CD4-positive, alpha-beta T cell treated with Interleukin-1 beta for 1 hour (primary cell): ENCODE measurements at places on chromosomes 7 and 10.

GRCh38 chr7:135164357-135165061 lies 6.0 kb downstream of the CYREN start:
- no peak for DNase-seq

DNA sequence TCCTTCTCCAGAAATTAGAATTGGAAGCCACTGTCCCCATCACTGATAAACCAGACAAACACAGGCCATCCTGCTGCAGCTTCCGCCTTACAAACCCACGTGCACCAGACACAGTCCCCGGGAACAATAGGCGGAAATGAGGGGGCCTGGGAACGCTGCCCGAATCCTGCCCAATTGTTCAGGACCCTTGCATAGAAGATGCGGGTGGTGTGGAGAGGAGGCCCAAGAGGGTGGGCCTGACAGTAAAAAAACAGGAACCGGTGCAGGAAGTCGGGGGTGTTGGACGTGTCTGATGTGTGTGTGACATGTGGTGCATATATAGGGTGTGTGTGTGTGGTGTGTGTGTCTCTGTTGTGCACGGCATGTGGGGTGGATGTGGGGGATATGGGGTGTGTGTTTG lies 26.5 kb upstream of the CHST15 start:
- DNase-seq: no peak

DNA sequence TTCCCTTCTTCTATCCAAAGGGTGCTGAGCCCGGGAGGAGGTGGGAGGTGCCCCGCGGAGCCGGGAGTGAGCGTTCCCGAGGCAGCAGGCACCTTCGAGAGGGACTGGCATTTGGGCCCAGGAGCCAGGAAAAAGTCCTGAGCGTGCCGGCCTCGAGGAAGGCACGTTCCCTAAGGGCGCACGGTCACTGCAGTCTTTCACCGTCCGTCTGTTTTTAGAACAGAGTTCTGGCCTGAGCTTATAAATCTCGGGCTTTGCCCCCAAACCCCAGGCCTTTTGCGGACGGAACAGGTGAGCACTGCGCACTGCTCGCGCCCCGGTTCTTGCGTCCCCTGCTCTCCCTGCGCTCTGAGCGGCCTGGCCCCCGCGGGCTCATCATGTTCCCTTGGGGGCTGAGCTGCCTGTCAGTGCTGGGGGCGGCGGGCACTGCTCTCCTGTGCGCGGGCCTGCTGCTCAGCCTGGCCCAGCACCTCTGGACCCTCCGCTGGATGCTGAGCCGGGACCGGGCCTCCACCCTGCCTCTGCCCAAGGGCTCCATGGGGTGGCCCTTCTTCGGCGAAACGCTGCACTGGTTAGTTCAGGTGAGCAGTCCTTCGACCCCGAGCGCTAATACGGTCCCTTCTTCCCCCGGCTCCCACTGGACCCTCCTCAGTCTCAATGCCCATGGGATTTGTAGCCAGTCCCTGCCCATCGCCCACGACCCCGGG lies 442 bp downstream of the CYP26C1 start:
- no peak for DNase-seq

- DNase-seq: no peak
These were observed 40.8 kb upstream of the CTBP2 start for GRCh38 chr10:125201108-125201524.

DNA sequence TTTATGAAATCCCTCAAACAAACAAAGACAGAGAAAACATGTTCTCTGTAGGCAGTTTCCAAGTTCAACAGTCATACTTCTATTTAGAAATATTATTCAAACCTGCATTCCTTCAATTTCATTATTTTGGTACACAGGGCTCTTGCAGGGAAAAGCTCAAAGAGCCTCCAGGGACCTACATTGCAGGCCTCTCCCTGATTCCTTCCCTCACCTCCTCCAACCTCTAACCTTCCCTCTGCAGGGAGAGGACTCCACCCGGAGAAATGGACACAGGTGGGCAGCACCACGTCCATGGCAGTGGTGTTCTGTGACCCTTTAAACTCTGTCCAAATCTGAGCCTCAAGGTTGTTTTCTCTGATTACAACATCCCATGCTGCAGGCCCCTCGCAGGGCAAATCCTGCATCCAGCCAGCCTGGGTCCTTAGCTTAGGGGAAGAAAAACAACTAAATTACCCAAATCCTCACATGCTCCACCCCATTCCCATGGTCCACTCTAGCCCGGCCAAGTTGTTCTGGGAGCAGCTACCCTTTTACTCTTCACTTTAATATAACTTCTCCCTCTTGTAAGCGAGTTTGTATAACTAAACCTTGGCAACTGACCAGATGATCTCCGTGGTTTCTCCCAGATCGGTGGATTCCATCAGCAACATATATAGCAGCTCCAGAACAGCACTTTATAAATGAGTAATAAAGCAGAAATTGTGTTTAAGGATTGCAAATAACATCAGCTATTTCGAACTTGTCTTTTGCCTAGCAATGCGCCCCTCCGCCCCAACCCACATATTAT lies 129.8 kb downstream of the CUBN start:
- DNase-seq: no peak

- no peak for DNase-seq
These were observed 39.7 kb downstream of the OAT start for GRCh38 chr10:124378881-124379471.

- no peak for DNase-seq
These were observed 4.0 kb upstream of the BAIAP2L1 start for GRCh38 chr7:98404840-98405239.

GRCh38 chr10:32393911-32394310 lies 47.0 kb upstream of the EPC1 start:
- no peak for DNase-seq

GRCh38 chr10:133127291-133128125 lies 32.5 kb upstream of the KNDC1 start:
- no peak for DNase-seq

- DNase-seq: no peak
These were observed 20.7 kb downstream of the TMEM72 start for GRCh38 chr10:44931621-44932516.

DNA sequence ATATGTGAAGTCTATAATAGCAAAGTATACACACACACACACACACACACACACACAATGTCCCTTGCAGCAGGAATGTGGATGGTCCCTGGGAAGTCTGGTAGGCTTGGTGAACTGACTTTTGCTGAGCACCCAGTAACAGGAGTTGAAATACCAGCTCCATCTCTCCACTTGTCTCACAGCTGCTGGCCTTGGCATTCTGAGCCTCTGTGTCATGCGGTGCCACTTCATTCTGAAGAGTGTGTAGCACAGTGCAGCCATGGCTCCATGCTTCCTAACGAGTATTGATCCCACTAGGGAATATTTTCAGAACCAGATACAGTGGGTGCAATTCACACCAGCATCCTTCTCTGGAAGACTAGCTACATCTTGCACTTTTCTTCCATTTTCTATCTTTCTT lies 192.4 kb downstream of the ADARB2 start:
- DNase-seq: no peak

GRCh38 chr7:73351447-73352167 lies 23.6 kb downstream of the FKBP6 start:
- no peak for DNase-seq

DNA sequence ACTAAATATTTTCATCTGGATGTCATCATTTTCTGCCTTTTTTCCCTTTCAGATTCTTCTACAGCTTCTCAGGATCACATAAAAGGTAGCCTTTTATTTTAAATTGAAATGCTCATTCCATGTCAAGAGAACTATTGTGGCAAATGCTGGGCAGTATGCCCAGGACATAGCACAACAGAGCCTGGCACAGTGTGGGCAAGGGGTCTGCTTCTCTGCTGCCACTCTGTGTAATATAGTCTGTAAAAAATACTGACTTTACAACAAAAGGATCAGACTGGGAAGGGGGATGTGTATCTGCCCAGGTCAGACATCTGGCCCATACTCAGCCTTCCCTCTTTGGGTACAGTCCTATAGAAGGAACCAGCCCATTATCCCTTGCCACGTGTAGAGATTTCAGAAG lies 62.7 kb downstream of the CUZD1 start:
- no peak for DNase-seq

GRCh38 chr7:87036985-87037384 lies 22.5 kb downstream of the ELAPOR2 start:
- DNase-seq: no peak

DNA sequence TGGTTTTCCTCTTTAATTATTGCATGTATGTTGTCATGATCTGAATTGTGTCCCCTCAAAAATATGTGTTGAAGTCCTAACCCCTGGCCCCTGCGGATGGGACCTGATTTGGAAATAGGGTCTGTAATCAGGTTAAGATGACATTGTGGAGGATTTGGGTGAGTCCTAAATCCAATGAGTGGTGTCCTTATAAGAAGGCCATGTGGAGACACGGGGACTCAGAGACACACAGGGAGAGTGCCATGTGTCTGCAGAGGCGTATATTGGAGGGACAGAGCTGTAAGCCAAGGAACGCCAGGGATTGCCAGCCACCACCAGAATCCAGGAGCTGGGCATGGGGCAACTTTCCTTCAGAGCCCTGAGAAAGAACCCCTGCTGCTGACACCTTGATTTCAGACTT lies 171.9 kb downstream of the CREB5 start:
- DNase-seq: no peak

DNA sequence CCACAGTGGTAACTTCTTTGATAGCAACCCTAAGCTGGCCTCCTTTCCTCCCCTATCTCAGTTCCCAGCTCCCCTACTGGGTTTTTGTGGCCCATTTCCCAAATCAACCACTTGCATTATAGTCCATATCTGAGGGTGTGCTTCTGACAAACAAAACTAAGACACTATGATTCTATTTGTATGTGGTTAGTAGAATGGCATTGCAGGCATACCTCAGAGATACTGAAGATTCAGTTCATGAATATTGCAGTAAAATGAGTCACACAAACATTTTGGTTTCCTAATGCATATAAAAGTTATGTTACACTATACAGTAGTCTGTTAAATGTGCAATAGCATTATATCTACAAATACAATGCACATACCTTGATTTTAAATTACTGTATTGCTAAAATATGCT lies 15.4 kb upstream of the TMEM243 start:
- DNase-seq: no peak

- DNase-seq: no peak
These were observed 75.2 kb downstream of the MICALL2 start for GRCh38 chr7:1384113-1384415.

DNA sequence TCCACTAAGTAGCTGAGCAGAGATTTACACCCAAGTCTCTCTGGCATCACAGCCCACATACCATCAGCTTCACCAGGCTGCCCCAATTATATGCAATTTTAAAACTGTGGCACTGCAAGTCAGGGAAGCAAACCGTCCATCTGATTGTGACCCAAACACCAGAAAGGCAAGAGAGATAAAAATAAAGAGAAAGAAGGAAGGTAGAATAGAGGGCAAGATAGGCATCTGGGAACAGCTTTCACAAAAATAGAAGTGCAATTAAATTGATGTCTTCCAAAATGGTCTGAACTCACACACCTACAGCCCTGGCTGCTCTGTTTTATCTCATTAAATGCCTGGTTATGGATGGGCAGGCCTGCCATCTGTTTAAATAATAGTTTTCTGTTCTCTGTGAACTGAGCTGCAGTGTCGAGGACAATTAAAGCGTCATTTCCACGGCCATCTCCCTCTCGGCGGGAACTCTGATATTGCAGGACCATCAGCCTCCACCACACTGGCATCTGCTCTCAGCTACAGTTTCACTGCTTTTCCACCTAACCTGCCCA lies 509.1 kb downstream of the INHBA start:
- no peak for DNase-seq

- no peak for DNase-seq
These were observed 39.7 kb upstream of the ENO4 start for GRCh38 chr10:116809483-116810119.

- DNase-seq: peak; percentile 14
These were observed 72.0 kb downstream of the KAT6B start for GRCh38 chr10:74898201-74898976.

- no peak for DNase-seq
These were observed 174.5 kb upstream of the PPP2R2D start for GRCh38 chr10:131726076-131726880.

DNA sequence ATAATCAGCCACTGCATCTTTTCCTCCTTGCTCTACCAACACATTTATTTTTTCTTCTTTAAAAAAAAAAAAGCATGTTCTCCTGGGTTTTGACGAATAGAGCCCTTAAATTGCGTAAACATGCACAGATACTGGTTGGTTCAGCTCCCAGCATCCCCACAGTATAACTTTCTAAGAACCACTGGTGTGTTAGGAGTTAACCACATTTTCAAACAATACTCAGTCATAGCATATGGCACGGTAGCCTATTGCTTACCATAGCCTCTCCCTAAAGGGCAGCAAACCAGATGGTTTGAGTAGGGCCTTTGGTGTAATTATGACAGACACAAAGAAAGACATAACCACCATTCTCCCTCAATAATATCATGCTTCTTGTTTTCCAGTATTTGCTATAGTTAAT lies 145.0 kb downstream of the LRRC4 start:
- no peak for DNase-seq

- DNase-seq: no peak
These were observed 90.9 kb upstream of the NRBF2 start for GRCh38 chr10:63042256-63042655.

DNA sequence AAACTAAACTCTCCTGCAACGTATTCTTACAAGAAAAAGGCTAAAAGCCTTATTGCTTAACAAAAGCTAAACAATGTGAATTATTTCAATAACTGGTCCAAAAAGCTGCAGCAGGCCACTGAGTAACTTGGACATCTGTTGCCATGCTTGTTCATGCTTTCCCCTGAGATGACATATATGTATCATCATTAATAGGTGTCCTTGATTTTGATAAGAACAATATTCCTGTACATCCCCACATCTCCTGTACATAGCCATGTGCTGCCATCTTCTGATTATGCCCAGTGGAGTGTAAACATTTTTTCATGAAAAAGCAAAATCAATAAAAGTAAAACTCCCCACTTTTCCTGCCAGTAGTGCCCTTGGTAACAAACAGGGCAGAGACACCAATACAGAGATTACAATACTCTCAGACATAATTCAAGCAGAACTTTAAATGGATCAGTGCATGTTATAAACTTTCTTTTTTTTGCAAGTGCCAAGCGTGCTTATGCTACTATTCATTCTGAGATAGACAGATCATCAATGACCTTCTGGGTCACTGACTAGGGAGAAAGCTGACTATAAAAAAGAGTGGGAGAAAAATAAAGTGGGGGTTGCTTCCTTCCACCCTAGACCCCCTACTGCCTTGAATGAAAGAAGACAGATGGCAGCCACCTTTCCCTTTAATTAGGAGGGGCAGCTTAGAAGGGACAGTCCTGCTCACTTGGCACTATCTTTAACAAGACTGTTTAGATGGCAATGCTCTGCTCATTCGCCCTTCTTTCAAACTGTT lies 205.5 kb upstream of the KLF14 start:
- DNase-seq: no peak
